Left cardiac atrium (tissue), 4 donors: ENCODE measurements at places on chromosomes 7 and 10.

- DNase-seq, result no peak
Observed at GRCh38 chr10:25933653-25934608, at the start of gene MYO3A. Gene MYO3A (plus strand): TSS chr10:25934229. CDS start chr10:25952111, 17,882 bp downstream.

- no peak for DNase-seq
Observed at GRCh38 chr7:30859940-30860496, 51.6 kb upstream of the AQP1 start.

DNA sequence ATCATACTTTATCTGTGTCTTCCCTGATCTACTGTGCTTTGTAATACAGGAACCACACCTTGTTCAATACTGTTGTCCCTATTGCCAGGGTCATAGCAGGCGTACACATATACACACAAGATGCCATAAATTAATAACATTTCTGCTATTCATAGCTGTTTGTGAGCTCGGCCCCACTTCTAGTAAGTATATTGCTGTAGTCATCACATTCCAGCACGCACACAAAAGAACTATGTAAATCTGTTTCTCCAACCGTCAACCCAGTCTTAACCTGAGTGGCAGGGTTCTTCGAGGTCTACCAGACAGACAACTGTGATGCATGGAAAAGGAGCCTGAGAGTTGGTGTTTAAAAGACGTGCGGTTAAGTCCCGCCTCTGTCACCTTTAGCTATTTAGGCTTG, 5.7 kb upstream of the CACNB2 start:
- DNase-seq, result no peak

GRCh38 chr10:70284542-70285475, 1.0 kb upstream of the NPFFR1 start:
- DNase-seq, result no peak

DNA sequence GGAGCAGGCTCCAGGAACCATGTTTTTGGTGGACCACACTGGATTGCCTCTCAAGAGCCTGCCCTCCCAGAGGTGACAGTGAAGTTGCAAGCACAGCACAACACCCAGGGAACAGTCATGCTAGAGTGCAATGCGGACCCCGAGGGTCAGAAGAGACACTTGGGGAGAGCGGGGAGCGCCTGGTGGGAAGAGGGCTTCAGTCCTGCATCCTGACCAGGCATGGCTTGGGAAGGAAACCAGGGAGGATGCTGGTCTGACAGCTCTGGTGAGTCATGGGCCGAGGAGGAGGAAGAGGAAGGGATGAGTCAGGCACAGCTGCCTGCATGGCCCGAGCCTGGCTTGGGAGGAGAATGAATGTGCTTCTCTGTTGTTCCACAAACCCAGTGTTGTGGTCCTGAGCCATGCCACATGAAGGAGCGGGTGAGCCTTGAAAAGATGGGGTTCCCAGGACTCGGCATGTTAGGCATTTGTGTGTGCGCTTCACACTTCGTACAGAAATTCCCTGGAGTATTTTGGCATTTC, 29.5 kb upstream of the ANKRD2 start:
- DNase-seq, result peak; percentile 90

DNA sequence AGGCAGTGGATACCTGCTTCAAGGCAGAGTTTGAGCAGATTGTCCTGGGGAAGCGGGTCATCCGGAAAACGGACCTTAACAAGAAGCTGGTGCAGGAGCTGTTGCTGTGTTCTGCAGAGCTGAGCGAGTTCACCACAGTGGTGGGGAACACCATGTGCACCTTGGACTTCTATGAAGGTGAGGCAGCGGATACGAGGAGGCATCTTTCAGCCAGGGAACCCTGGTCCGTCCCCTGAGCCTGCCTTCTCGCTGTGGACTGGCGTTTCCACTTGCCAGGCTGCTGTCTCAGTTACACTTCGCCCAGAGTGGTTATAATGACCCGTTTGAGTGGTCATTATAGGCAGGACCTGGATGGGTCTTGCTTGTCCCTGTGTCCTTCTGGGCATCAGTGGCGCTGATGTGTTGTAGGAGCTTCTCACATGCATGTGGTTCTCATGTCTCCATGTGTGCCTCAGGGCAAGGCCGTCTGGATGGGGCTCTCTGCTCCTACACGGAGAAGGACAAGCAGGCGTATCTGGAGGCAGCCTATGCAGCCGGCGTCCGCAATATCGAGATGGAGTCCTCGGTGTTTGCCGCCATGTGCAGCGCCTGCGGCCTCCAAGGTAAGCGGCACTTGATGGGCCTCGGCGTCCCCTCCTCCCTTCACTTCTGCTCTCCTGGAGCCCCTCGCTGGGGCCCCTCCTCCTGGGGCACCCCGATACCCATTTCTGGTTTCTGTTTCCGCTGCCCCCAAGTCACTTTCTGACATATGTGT, 18.0 kb downstream of the UPP1 start:
- DNase-seq, result no peak

DNA sequence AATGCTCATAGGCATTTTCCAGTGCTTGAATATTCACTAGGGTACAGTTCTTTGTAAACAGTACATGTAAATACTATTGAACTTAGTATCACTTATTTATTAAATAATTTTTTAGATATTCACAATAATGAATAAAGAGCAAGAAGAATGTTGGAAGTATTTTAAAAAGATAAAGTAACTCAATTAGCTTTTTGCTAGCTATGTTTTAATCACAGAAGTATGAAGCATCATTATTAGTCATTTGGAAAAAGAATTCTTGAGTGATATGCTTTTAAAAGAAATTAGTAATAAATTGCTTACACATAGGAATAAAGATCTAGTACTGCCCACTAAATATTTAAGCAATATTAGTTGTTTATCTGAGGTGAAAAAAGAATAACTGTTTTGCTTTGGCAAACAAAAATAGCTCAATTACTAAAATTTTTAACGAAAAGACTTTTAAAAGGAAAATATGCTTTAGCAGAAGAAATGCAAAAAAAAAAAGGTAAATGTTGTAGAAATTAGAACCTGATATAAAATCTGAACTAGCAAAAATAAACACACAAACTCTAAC, 66.5 kb downstream of the SGMS1 start:
- no peak for DNase-seq
